Stimulated activated CD8-positive, alpha-beta memory T cell treated with anti-CD3 and anti-CD28 coated beads, Interleukin-15, amount 100 ng/mL, for 4 hours (primary cell): ENCODE measurements at places on chromosomes 2 and 18.

GRCh38 chr2:179331061-179331460 is 66.4 kb upstream of the SESTD1 start:
- DNase-seq = no peak

DNA sequence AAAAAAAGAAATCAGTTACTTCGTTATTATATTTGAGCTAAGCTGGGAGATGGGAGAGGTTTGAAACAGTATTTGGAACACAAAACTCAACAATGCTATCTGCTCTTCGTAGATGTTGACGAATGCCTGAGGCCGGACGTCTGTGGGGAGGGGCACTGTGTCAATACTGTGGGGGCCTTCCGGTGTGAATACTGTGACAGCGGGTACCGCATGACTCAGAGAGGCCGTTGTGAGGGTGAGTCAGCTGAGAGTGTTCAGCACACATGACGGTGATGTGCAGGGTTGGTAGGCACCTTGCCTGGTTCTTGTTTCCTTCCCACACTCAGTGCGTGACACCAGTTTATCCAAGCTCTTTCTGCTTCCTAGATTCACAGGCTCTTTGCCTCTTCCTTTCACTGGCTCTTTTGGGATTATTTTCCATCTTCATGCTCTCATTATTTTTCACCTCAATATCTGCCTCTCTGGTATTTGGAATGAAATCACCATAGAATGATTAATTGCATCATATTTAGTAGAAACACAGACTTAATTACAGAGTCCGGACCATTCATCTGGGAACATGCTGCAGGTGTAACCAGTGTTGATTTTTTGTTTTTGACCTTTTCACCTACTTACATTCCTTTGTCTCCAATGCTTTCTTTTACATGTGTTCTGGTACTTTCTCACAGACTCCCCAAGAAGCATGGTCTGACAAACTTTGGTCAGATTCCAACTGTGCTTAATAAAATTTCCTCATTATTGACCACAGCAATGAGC is 200.6 kb upstream of the RASGRP3 start:
- DNase-seq = peak; percentile 3

DNA sequence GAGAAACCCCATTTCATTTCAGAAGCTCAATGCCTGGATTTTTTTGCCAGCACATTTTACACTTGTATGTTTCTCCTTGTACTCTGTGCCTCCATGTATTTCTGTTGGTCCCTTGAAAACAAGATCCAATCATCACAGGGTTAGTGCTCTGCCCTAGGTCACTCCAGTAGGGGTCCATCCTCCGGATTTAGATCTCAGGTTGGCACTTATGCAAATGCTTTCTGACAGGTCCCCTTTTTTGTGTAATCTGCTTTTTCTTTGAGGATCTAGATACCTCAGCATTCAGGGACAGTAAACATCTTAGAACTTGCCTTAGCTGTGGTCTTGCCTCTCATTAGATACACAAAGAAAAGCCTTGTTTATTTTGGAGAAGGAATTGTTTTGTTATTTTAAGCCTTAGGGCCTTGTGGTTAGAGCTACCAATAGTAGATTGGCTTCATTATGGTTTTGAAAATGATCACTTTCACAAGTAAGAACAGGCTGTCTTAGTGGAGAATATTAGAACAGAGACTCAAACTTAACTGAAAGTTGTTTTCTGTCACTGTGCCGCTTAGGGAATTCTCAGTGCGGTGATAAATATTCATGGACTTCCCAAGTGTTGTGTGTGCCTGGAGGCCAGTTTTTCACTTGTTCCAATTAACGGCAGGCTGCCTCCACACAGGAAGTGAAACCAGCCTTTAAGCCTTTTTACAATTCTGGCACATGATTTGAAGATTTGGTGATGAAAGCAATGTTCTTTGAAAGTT is 7.8 kb downstream of the MERTK start:
- DNase-seq = no peak

GRCh38 chr2:105442721-105443120 is 43.9 kb upstream of the FHL2 start:
- DNase-seq = no peak

- no peak for DNase-seq
Observed at GRCh38 chr18:41809652-41810051, 145.4 kb upstream of the PIK3C3 start.

DNA sequence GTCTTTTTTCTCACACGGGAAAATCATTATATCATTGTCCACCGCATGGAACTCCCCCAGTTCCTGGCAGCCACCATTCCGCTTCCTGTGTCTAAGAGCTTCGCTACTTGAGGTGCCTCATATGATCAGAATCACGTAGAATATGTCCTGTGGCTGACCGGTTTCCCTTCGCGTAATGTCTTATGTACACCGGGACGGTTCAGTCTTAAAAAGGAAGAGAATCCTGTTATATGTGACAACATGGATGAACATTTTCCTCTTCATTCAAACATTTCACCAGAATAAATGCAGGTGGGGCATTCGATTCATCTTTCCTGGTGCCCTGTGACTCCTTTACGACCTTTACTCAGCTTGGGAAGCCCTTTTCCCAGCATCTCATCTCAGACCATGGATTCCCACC is 131.7 kb upstream of the TWIST2 start:
- no peak for DNase-seq

DNA sequence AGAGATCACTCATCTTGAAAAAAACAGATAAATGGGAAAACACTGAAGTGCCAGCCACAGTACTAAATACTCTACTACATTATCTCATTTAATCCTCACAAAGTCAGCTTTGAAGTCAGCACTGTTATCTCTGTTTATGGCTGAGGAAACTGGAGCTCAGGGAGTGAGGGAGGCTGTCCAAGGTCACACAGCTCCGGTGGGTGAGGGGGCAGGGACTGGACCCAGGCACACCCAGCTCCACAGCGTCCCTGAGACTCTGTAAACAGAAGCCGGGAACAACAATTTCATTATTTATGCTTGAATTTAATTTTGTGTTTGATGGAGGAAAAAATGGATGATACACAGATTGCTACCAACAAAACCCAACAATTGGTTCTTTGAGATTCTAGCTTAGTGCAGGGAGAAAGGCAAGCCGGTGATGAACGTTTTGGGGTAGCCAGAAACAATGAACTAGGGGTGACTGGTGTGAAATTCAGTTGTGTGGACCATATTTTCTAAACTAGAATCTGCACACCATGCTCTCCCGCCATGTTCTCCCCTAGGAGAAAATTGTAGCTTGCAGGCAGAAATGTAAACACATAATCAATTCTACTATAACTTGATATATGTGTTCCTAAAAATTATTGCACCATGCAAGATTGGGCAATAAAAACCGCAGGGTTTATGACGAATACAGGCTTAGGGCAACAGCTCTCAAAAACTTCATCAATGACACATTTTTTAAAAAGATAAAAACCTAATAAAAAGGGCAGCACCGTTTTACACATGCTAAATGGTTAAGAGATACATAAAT is at the start of gene GREB1:
GREB1 (plus strand) TSS at position 768 of the 793 bp plus-strand sequence. CDS start 22,570 bp downstream, outside the sequence.
- DNase-seq = no peak

GRCh38 chr2:190717764-190718651 is 69.1 kb downstream of the NAB1 start:
- DNase-seq = peak; percentile 21

GRCh38 chr2:74822771-74823566 is 11.0 kb upstream of the HK2 start:
- no peak for DNase-seq

GRCh38 chr2:229335330-229335729 is 64.2 kb upstream of the PID1 start:
- no peak for DNase-seq

- DNase-seq = no peak
Observed at GRCh38 chr2:47569658-47570475, 166.9 kb downstream of the MSH2 start.

GRCh38 chr2:231780123-231780908 is 766 bp downstream of the PDE6D start:
- no peak for DNase-seq

GRCh38 chr2:219560037-219560892 is 11.1 kb downstream of the OBSL1 start:
- no peak for DNase-seq

- DNase-seq = no peak
Observed at GRCh38 chr2:188308483-188308882, 16.8 kb downstream of the GULP1 start.

DNA sequence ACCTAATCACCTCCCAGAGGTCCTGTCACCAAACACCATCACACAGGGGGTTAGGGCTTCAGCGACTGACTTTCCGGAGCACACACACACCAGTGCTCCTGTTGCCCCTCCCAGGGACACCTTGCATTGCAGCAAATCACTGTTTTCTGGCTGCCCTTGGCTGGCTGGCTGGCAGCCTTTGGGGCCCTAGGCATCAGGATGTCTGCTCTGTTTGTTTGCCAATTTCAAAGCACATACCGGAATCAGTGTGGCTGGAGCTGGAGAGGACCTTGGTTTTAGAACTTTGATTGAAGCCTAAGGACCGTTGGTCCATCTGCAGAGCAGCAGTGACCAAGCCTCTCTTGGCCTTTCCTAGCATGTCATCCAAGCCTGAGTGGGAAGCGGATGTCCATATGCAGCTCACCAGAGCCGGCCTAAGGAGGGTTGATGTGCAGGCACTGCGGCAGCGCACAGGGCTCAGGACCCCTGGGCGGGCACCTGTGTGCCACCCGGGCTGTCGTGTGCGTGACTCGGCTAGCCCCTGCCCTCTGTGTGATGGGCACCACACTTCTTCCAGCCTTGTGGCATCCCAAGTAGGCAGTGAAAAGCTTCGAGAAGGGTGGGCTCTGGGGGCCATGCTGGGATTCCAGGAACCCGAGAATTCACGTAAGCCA is 62.1 kb downstream of the GBX2 start:
- DNase-seq = no peak

GRCh38 chr18:73503326-73503725 is 635.5 kb upstream of the NETO1 start:
- DNase-seq = no peak

DNA sequence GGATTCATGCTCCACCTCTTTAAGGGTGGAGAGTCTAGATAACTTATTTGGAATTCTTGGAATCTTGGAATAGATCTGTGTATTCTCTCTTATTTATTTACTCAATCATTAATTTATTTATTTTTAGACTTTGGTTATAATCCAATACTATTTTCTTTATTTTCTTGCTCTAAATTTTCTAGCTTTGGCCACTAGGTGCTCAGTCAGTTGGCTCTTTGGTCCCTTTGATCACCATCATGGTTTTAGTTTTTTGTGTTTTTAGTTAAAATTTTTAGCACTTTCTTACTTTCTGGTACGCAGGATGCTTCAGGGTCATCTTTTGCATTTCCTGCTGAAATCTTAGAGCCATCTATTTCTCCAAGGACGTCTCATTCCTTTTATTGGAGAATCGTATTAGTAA is 5.2 kb upstream of the PLEK start:
- DNase-seq = no peak

DNA sequence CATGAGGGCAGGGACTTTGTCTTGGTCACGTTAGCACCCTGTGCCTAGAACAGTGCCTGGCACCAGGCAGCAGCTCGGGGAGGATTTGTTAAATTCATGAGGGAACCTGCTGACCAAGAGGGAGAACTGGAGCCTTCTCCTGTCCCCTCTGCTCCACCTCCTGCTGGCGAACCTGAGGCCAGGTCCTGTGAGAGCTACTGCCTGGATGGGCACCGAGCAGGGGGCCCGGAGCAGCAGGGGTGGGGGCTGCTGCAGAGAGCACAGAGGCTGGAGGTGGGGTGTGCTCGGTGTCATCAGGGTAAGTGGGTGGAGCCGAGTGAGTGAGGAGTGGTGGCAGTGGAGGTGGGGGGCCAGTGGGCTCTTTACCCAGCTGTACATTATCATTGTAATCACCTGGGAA is 52.1 kb upstream of the FAHD2A start:
- DNase-seq = no peak
